ENCODE measurements at places on chromosomes 12 and 14.

DNA sequence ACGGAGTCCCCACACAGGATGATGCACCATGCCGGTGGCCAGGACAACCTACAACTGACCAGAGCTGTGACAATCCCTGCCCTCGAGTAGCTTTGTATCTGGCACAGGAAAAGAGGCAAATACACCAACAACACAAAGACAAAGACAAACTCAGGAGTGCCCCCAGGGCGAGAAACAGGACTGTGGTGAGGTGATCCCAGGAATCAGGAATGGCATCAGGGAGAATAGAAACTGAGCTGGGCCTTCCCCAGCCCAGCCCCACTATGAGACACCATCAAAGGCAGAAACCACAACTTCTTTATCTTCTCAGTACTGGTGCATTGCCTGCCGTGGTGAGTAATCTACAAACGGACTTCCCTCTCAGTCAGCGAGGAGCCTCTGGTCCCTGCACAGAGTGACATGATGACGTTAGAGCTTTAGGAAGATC, 157.7 kb downstream of the TTC7B start:
- ATAC-seq, result peak; percentile 80

- no peak for ATAC-seq
These were observed 46.7 kb upstream of the FICD start for GRCh38 chr12:108468196-108468968.

- ATAC-seq, result no peak
These were observed 27.0 kb upstream of the TMEM260 start for GRCh38 chr14:56552615-56553014.

GRCh38 chr12:103677905-103678304, 90.8 kb downstream of the STAB2 start:
- no peak for ATAC-seq

DNA sequence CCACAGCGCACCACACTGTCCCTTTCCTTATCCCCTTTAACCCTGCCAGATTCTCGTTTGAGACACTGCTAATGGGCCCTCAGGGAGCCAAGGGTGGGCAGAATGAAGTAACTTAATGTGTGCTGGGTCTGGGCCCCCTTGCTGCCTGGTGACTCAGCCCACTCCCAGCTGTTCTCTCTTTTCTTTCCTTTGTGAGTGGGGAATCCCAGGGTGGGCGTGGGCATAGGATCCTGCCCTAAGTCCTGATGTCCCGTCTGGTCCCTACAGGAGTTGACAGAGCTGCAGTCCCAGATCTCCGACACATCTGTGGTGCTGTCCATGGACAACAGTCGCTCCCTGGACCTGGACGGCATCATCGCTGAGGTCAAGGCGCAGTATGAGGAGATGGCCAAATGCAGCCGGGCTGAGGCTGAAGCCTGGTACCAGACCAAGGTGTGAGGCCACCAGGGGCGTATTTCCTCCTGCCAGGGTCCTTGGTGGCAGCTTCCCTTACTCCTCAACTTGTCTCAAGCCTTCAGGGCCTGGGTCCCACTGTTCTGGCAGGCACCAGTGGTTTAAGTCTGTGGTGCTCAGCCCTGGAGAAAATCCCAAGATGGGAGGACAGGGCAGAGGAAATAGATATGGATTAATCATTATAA, 8.3 kb downstream of the KRT7 start:
- no peak for ATAC-seq

GRCh38 chr14:21070610-21071224, 613 bp downstream of the ARHGEF40 start:
- peak; percentile 16 for ATAC-seq

- no peak for ATAC-seq
These were observed 23.7 kb downstream of the GYS2 start for GRCh38 chr12:21580748-21581516.

DNA sequence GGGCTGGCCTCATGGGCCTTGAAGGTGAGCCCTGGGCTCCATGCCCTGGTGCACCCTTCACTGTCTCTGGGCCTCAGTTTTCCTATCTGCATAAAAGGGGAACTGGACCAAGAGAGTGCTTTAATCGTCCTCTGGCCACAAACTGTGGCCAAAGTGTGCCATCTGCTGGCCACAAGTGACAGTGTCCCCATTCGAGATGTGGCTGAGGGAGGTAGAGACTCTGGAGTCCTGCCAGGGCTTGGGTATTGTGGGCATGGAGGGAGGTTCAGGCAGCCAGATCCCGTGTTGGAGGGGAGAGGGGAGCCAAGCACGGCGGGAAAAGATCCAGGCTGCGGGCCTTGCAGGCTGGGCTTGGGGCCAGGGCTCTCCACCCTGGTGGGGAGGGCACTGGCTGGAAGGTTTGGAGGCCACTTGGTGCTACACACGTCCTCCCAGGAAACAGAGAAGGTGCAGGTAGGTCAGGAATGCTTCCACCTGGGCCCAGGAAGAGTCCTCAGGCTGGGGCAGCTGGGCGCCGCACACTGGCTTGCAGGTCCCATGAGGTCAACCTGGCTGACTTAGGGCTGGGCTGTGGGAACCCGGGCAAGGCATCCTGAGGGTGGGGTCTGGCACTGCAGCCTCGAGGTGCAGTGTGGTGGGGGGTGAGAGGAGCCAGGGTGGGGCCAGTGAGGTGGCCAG, 7.3 kb upstream of the KIF26A start:
- ATAC-seq, result no peak

- no peak for ATAC-seq
These were observed 9.7 kb upstream of the RIN3 start for GRCh38 chr14:92503756-92504491.

DNA sequence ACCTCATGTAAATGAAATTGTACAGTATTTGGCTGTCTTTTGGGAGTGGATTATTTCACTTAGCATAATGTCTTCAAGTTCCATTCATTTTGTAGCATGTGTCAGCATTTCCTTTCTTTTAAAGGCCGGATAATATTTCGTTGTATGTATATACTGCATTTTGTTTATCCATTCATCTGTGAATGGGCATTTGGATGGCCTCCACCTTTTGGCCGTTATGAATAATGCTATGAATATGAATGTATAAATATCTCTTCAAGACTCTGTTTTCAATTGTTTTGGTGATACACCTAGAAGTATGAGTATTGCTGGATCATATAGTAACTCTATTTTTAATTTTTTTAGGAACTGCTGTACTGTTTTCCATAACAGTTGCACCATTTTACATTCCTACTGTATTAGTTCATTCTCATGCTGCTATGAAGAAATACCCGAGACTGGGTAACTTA, 164.9 kb downstream of the DYRK2 start:
- no peak for ATAC-seq

Measured in activated CD4-positive, CD25-positive, alpha-beta regulatory T cell treated with anti-CD3 and anti-CD28 coated beads, Interleukin-2, amount 50 U/mL, for 24 hours (primary cell).